Large intestine (tissue), 12 donors: ENCODE measurements at places on chromosomes 6 and 20. TPM values are rescaled to one million over a fixed set of nuclear protein-coding genes. Genes with fewer than 3 reads are reported as not detected.

DNA sequence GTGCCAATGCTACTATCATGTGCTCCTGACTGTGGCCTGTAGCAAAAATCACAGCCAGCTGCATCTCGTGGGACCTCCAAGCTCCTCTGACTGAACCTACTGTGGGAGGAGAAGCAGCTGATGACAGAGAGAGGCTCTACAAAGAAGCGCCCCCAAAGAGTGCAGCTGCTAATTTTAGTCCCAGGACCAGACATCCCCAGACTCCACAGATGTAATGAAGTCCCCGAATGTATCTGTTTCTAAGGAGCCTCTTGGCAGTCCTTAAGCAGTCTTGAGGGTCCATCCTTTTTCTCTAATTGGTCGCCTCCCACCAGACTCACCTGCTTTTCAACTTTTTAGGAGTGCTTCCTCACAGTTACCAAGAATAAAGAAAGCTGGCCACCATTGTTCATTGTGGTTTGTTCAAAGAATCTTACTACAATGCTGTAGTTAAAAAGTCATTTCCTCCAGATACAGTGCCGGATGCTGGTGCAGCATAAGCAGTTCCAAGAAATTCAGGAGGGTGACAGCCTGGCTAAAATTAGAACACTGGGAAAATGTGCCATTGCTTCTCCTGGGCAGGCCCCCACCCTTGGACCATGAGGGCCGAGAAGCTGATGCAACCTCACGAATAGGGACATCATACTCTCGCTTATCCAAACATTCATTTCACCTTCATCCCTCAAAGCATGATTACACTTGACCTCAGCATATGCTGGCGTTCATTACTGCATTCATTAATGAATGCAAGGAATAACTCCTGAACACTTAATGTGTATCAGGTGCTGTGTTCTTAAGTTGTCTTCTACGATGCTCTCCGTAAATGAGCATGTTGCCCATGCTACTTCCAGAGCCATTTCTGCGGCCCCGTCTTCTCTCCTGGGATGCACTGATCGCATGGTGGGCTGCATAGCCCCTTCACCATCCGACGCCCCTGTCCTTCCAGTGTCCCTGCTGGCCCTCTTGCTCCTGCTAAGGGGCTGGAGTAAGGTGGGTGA, 66.4 kb downstream of the LY86 start:
- H3K36me3 ChIP-seq = no peaks in the 10 kb centered on the region
- no peaks in the 10 kb centered on the region for H3K4me1 ChIP-seq
- DNase-seq = no peak
- no peak overlapping the region for H3K4me3 ChIP-seq

GRCh38 chr20:63750807-63751470, 11.4 kb downstream of the SLC2A4RG start:
- H3K4me3 ChIP-seq = no peak overlapping the region
- H3K4me1 ChIP-seq = no peaks in the 10 kb centered on the region
- DNase-seq = no peak
- no peaks in the 10 kb centered on the region for H3K27me3 ChIP-seq
- no peak overlapping the region for H3K27ac ChIP-seq

DNA sequence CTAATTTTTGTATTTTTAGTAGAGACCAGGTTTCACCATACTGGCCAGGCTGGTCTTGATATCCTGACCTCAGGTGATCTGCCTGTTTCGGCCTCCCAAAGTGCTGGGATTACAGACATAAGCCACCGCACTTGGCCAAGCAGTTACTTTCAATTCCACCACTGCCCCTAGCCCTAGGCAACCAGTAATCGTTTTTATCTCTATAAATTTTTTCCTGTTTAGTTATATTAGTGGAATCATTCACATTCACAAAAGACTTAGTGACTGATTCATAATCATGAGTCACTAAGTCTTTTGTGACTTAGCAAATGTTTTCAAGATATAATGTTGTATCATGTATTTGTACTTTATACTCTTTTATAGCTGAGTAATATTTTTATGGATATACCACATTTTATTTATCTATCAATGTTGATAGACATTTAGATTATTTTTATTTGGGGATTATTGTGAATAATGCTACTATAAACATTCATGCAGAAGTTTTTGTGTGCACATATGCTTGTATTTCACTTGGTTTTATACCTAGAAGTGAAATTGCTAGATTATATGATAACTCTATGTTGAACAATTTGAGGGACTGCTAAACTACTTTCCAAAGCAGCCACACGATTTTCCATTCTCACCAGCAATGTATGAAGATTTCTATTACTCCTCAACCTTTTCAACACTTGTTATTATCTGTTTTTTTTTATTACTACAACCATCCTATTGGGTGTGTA, 421.4 kb upstream of the ID4 start:
- no peaks in the 10 kb centered on the region for H3K4me1 ChIP-seq
- no peaks in the 10 kb centered on the region for H3K36me3 ChIP-seq
- no peak overlapping the region for H3K27ac ChIP-seq
- DNase-seq = no peak

DNA sequence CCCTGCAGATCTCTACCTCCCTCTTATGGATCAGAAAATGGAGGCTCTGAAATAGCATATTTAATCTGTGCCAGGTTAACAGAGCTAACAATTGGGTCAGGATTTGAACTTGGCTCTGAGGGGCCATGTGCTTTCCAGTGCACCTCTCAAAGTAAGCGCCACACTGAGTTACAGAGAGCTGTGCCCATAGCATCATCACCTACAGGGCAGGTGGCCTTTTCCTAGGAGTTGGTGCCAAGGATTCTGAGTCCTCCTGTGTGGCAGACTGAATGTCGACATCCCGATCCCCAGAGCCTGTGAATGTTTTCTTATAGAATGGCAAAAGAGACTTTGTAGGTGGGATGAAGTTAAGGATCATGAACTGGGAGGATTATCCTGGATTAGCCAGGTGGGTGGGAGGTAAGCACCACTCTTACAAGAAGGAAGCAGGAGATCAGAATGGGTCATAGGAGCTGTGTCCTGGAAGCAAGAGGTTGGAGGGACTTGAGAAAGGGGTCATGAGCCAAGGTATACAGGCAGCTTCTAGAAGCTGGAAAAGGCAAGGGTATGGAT, 68.0 kb upstream of the TBC1D7 start:
- peaks cover 4% of the 10 kb centered on the region for H3K27me3 ChIP-seq
- H3K4me1 ChIP-seq = no peaks in the 10 kb centered on the region
- no peak overlapping the region for H3K27ac ChIP-seq
- DNase-seq = no peak
- H3K4me3 ChIP-seq = no peak overlapping the region

- H3K27ac ChIP-seq = no peak overlapping the region
- H3K4me1 ChIP-seq = no peaks in the 10 kb centered on the region
- H3K4me3 ChIP-seq = no peak overlapping the region
- no peaks in the 10 kb centered on the region for H3K27me3 ChIP-seq
- DNase-seq = no peak
- H3K36me3 ChIP-seq = no peaks in the 10 kb centered on the region
Measured at GRCh38 chr20:17108896-17109295, 117.9 kb upstream of the PCSK2 start.

DNA sequence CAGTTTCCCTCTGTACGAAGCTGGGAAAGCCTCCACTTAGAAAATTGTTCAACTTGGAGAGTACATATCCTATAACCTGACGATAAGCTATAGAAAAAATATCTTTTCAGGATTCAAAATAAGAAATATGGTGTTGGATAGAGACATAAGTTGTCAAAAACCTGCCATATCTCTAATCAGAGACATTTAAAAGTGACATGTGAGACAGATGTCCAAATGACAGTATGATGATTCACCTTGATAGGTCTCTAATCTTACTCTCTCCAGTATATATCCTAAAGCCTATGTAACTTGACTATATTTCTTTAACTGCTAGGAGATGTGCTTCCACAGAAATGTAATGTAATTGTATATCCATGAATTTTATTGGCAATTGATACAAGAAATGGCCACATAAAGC, 932.4 kb upstream of the MAN1A1 start:
- no peak overlapping the region for H3K27ac ChIP-seq
- H3K36me3 ChIP-seq = no peaks in the 10 kb centered on the region
- DNase-seq = no peak

DNA sequence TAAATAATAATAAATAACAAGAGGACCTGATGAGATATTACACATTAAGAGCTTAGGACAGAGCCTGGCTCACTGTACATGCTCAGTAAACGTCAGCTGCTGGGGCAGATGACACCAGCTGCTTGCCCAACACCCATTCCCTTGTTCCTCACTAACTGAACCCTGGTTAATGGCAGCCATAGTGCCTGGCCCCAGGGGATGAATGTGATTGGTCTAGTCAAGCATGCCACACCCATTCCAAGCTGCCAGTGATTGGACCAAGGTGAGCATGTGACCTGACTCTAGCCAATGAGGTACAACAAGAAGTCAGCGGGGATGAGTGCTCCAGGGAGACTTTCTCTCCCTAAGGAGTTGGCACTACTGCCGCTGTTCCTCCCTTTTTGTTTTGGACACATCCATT, 85.1 kb upstream of the PTPN1 start:
- no peaks in the 10 kb centered on the region for H3K36me3 ChIP-seq
- peaks cover 36% of the 10 kb centered on the region for H3K4me1 ChIP-seq
- no peak overlapping the region for H3K4me3 ChIP-seq

DNA sequence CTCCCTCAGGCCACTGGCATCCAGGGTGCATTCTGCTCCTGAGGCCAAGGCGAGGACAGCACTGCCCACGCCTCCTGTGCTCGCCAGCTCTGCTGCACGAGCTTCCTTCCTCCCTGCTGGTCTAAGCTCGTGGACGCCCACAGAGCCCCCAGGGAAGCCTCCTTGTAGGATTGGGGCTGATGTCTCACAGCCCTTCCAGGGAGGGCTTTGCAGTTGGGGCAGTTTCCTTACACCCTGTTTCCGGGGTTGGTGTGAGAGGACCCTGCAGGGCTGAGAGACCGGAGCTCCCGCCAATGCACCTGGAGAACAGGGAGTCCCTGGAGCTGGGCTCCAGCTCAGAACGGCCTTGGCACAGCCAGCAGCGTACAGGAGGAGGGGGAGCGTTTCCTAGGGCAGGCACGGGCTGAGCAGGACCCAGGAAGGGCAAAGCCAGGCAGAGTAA, 172.4 kb upstream of the PDE10A start:
- H3K4me1 ChIP-seq = no peaks in the 10 kb centered on the region
- no peak overlapping the region for H3K27ac ChIP-seq

DNA sequence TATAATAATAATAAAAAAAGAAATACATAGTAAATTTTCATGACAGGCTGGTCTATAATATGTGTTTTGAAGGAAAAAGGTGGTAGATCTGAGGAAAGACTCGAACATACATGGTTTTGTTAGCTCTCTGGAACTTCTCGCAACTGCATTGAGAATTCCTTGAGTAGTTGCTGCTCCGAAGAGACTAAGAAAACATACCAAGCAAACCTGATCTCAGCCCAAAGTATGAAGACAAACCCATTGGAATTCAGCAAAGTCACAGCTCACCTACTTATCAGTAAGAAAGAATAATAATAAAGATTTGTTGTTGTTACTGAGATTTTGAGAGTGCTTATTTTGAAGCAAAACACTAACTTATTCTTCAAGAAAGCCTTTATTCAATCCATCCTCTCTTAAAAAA, 1107.1 kb upstream of the EYS start:
- H3K27ac ChIP-seq = no peak overlapping the region
- no peaks in the 10 kb centered on the region for H3K4me1 ChIP-seq
- H3K4me3 ChIP-seq = no peak overlapping the region
- DNase-seq = no peak

GRCh38 chr20:25453035-25453810, 45.8 kb downstream of the GINS1 start:
- H3K36me3 ChIP-seq = peaks cover 35% of the 10 kb centered on the region
- H3K27me3 ChIP-seq = no peaks in the 10 kb centered on the region
- no peak overlapping the region for H3K4me3 ChIP-seq
- H3K4me1 ChIP-seq = no peaks in the 10 kb centered on the region

DNA sequence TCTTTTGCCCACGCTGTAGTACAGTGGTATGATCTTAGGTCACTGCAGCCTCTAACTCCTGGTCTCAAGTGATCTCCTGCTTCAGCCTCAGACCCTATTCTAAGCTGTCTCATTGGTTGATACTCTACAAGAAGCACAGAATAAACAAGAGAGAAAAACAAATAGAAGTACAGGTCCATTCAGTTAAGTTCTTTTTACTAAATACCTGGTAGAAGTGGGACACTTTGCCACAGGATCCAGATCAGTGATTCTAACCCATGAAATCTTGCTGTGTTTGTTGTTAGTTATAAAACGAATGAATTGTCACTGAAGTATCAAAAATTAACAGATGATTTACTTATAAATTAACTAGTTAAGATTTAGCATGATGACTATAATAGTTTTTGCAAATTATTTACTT, 76.7 kb downstream of the SCAND1 start:
- H3K27ac ChIP-seq = no peak overlapping the region
- no peaks in the 10 kb centered on the region for H3K27me3 ChIP-seq
- DNase-seq = no peak
- H3K36me3 ChIP-seq = peaks cover 3% of the 10 kb centered on the region
- no peaks in the 10 kb centered on the region for H3K4me1 ChIP-seq

DNA sequence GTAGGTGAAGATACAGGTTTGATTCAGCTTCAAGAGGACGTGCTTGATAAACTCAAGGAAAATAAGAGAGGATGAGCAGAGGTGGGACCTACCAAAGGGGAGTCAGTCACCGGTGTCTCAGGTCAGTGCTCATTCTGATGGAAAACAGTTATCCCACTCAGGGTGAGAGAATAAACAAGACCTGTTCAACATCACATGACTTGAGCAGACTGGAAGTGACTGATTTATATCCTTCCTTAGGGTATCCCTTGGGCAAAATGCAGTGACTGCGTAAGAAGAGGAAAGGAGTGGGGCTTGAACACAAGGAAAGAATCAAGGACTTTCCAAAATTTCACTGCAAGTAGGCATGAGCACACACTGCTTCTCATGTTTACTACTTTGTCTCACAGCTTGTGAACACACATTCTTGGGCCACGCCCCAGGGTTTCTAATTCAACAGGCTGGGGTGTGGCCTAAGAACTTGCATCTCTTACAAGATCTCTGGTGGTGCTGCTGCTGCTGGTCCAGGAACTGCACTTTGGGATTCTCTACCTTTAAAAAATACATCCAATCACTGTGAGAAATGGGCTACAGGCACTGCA, 11.6 kb downstream of the CST3 start:
- H3K27me3 ChIP-seq = no peaks in the 10 kb centered on the region
- peaks cover 36% of the 10 kb centered on the region for H3K4me1 ChIP-seq
- no peak overlapping the region for H3K4me3 ChIP-seq

DNA sequence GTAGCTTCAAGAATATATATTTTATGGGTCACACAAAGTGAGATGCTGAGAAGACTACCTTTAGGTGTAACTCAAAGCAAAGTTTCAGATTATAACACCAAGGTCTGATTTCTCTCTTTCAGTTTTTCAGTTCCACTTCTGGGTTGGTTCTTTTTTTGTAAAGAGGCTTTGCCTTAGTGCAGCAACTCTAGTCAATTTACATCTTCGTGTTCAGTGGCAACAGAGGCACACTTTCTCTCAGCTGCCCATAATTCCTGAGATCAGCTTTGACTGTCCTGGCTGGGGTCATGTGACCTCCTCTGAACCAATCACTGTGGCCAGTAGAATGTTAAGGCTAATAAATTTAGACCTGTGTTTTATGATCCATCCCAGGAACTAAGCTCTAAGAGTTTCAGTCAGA, 120.2 kb downstream of the TINAG start:
- H3K36me3 ChIP-seq = no peaks in the 10 kb centered on the region
- no peaks in the 10 kb centered on the region for H3K4me1 ChIP-seq
- H3K27me3 ChIP-seq = no peaks in the 10 kb centered on the region
- H3K4me3 ChIP-seq = no peak overlapping the region
- DNase-seq = no peak

JAG1 gene
- 72.0 TPM for polyA plus RNA-seq

RGS17 gene
- 2.4 TPM for polyA plus RNA-seq

DEFB124 gene
- 0.21 TPM for polyA plus RNA-seq

TGM3 gene
- 0.25 TPM for polyA plus RNA-seq

DEFB115 gene
- not detected for polyA plus RNA-seq

LST1 gene
- 19.8 TPM for polyA plus RNA-seq

MLN gene
- 154 TPM for polyA plus RNA-seq

CFAP206 gene
- 0.15 TPM for polyA plus RNA-seq

PRL gene
- polyA plus RNA-seq = 0.78 TPM
